ENCODE measurements at places on chromosomes 1 and 21.

- H3K4me1 ChIP-seq: peaks cover 2% of the 10 kb centered on the region
- peak overlapping the region; percentile 3 for H3K27ac ChIP-seq
- DNase-seq: no peak
- no peaks in the 10 kb centered on the region for H3K27me3 ChIP-seq
- peaks cover 4% of the 10 kb centered on the region for H3K36me3 ChIP-seq
Measured at GRCh38 chr1:31626223-31627207, 9.0 kb downstream of the HCRTR1 start.

DNA sequence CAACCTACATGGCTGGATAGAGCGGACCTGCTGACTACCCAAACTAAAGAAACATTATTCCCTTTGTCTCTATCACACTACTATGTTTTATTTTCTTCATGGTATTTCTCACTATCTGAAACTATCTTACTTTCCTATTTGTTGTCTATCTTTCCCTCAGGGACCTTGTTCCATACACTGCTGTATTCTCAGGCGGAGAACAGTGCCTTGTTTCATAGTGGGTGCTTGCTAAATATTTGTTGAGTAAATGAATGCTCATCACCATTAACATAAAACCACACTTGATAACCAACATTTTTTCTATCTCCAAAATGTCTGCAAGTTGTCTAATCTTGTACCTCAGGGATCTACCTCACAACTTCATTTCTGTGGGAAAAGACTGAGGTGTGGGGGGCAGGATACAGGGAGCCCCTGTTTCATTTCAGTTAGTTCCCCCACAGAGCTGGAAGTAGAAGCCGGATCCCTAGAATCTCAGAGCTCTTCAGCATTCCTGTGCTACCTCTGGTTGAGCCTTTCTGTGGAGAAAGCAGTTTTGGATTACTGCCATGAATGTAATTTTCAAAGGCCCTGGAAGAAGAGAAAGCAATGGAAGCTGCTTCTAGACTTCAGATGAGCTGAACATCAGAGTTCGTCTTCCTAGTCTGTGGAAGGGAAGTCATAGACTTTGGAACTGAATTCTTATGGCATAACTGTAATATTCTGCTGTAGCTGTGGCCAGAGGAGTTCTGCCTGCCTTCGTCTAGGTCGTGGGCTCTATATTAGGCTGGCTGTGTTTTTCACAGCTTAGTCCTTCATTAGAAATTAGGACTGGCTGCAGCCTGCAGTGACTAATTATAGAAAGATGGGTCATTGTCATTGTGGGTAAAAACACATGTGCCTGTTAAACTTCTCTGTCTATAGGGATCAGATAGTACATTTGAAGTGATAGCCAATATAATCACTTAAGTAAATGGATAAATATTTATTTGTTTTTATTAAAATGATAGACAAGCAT, 293.2 kb upstream of the SGIP1 start:
- no peaks in the 10 kb centered on the region for H3K36me3 ChIP-seq
- DNase-seq: no peak
- H3K4me1 ChIP-seq: no peaks in the 10 kb centered on the region
- no peaks in the 10 kb centered on the region for H3K27me3 ChIP-seq
- no peak overlapping the region for H3K4me3 ChIP-seq

GRCh38 chr1:110976089-110976488, 12.4 kb upstream of the LRIF1 start:
- no peak for DNase-seq
- H3K27ac ChIP-seq: no peak overlapping the region
- no peak overlapping the region for H3K4me3 ChIP-seq

- H3K27ac ChIP-seq: no peak overlapping the region
- no peak for DNase-seq
- H3K4me3 ChIP-seq: no peak overlapping the region
- H3K4me1 ChIP-seq: no peaks in the 10 kb centered on the region
Measured at GRCh38 chr21:36788120-36788638, 89.3 kb downstream of the SIM2 start.

All from aorta (tissue), 5 donors.